NCI-H2029 treated with DMSO at 0.1 percent for 48 hours (cell line): ENCODE measurements at places on chromosomes 5 and 9.

- no peak for DNase-seq
Observed at GRCh38 chr5:81302596-81302995, 1.2 kb downstream of the ZCCHC9 start.

GRCh38 chr9:115340314-115340713 lies 222.4 kb upstream of the TNC start:
- no peak for DNase-seq

- DNase-seq = no peak
Observed at GRCh38 chr9:107881626-107882300, 392.2 kb upstream of the KLF4 start.

GRCh38 chr5:161406880-161407279 lies 139.6 kb downstream of the GABRB2 start:
- no peak for DNase-seq

GRCh38 chr5:10138395-10139057 lies 111.2 kb downstream of the ATPSCKMT start:
- DNase-seq = no peak

- no peak for DNase-seq
Observed at GRCh38 chr9:108756746-108757490, 98.9 kb downstream of the ACTL7B start.

DNA sequence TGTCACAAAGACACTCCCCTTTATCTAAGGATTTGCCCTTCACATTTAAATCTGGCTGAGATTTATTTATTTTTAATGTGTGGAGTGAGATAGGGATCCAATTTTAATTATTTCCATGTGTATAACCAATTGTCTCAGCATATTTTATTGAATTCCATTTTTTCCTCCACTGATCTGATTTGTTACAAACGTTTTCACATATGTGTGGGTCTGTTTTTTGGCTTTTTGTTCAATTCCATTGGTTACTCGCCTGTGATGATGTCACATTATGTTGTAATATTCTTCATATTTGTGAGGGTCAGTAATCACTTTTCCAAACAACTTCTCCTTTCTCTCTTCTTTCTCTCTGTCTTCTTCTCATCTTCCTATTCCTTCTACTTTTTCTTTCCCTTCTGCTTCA lies 278.3 kb upstream of the RFX3 start:
- no peak for DNase-seq

GRCh38 chr5:86118542-86118941 lies 499.2 kb upstream of the COX7C start:
- DNase-seq = no peak

DNA sequence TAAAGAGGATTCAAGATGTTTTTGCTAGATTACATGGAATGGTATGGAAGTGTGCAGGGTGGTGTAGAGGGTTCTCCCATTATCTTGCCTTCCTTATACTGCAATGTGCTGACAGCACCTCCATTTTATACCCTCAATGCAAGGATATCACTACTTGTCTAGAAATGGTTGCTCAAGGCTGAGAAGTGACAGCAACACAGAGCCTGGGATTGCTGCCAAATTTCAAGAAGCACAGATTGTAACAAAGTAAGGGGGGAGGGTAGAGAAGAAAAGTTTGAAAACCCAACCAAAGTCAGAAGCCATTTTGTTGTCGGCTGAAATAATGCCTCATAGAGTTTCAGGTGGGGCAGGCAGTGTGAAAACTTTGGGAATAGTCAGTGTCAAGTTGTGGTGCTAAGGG lies 29.8 kb downstream of the PCDHAC2 start:
- no peak for DNase-seq

DNA sequence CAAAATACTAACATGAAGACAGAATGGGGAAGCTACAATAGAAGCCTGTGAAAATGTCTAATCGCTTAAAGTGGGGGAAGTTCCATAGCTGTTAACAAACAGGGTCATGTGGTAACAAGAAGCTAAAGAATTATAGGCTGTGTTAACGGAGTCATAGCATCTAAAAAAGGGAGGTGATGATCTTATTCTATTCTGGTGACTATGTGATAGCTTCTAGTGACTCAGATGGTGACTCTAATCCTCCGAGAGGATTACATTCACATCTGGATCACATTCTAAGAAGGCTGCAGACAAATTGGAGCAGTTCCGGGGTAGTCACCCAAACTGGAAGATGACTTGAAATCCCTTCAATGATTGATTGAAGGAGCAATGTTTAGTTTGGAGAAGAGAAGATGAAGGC lies 142.1 kb downstream of the LIFR start:
- no peak for DNase-seq

DNA sequence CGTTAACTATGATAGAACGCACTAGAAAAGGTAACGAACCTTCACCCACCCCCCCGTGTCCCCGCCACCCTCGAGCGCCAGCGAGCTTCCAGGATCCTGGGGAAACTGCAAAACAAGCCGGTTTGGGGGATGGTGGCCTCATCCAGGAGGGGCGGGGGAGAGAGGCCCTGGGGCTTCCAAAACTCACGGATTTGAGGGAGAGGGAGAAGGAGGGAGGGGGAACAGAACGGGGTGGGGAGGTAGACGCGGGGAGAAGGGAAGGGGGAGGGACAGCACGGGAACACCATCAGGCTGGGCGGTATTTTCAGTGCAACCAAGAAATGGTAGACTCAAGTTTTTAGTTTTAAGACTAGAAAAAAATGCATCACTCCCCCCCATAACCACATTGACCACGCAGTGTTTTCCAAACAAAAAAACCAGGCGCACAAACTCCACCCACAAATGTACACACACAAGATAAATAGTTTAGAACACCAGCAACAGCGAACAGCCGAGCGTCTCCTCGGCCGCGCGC lies 1.4 kb downstream of the NRARP start:
- DNase-seq = no peak
